Activated CD4-positive, CD25-positive, alpha-beta regulatory T cell treated with anti-CD3 and anti-CD28 coated beads, Interleukin-2, amount 50 U/mL, for 24 hours (primary cell): ENCODE measurements at places on chromosomes 13 and 19.
A peak's percentile ranks its signal among the peaks of the same experiment; 100 is the strongest.

- ATAC-seq = peak; percentile 0
Measured at GRCh38 chr13:106568299-106569003, 514 bp upstream of the ARGLU1 start.

- no peak for ATAC-seq
Measured at GRCh38 chr13:76379341-76380105, 506.7 kb downstream of the KCTD12 start.

DNA sequence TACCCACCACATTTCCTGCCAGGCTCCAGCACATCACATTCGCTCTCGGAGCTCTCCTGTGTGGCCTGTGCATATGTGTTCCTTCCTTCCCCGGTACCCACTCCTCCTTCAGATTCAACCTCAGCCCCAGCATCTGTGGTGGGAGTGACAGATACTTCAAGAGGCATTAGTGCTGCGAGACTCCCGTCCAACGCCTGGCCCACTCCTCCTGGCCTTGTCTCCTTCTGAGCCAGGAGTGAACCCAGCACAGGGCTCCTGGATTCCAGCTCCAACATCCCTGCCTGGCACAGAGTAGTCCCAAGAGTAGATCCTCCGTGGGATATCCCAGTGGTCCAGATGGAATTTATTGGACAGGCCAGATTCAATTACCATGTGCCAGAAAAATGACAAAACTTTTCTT is 55.9 kb downstream of the SACS start:
- ATAC-seq = no peak

- ATAC-seq = no peak
Measured at GRCh38 chr13:60448907-60449510, 52.0 kb downstream of the TDRD3 start.

DNA sequence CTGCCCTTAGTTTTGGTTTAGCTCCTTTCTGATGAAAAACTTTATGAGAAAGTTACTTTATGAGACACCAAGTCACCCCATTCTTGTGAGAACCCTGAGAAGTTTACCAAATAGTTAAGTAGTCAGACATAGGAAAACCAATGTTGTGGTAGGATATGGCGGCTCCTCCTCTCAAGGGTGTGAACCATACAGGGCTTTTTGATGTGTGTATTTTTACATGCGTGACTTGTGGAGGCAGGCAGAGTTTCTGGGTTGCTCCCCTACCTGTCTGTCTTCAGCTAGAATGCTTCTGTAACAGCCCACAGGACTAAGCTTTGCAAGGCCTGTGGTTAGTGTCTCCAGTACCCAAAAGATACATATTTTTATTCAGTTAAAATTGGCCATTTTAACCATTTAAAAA is 18.3 kb downstream of the UBAC2 start:
- ATAC-seq = peak; percentile 72
